ENCODE measurements at places on chromosomes 13 and 19.

DNA sequence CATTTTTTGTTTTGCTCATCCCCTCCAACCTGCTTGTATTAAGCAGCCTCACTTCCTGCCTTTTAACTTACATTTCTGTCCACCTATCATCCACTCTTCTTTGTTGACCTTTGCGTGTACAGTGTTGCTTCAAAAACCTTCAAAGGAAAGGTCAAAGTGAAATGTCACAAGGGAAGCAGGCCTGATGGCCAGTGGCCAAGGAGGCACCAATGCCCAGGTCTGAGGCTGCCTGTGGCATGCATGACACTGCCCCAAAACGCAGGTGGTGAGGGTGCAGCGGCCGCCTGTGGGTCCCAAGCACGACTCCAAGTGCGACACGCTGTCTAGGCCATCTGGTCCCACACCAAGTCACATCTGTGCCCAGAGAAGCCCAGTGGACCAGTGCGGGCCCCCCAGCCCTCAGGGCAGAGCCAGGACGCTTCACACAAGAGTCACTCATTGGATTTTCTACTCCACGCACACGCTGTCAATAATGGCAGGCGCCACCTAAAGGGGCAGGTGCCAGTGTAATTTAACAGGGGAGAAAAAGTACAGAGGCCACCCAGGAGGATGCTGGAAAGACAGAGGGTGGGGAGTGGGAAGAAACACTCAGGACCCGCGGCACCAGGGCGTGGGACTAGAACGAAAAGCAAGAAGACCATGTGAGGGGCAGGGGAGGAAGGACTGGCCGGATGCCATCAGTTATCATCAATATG lies 23.5 kb downstream of the SLC7A1 start:
- DNase-seq = no peak

- DNase-seq = no peak
These were observed 139.6 kb downstream of the STOML3 start for GRCh38 chr13:38850868-38851626.

- DNase-seq = no peak
These were observed 12.5 kb upstream of the CFAP97D2 start for GRCh38 chr13:114166381-114167131.

DNA sequence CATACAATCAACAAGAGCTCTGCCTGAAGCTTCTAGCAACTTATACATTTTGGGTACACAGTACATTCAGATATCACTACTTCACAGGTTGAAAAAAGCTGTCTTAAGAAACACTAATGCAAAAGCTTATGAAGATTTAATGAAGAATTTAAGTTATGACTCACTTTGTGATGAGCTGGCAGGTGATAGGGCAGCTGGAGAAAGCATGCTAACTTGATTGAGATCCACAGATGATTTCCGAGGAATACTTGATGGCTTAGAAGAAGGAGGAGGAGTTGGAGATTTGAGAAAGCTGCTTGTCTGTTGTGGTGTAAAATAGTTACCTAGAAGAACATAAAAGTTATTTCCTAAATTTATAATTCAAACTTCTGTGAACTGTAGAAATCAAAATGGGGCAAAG lies 23.3 kb downstream of the EXOSC8 start:
- DNase-seq = no peak

- DNase-seq = peak; percentile 56
These were observed 33.7 kb upstream of the ZNF724 start for GRCh38 chr19:23283925-23284324.

- DNase-seq = no peak
These were observed 6.8 kb downstream of the BICRA start for GRCh38 chr19:47615714-47616113.

DNA sequence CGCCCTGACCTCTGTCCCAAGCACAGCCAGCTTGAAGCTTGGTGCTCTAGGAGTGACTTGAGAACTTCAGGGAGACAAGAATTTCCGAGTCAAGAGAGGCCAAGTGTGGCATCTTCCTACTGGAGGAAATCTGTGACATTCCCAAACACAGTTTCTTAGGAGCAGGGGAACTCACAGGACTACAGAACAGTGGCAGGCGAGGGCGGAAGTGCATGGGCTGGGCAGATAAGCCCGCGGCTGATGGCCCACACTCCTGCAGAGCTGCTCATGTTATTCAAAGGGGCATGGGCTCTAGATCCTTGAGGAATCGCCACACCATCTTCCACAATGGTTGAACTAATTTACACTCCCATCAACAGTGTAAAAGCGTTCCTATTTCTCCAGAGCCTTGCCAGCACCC lies 168.8 kb downstream of the KATNAL1 start:
- no peak for DNase-seq
